Large intestine (tissue), 12 donors: ENCODE measurements at places on chromosomes 1 and 21.

- no peak for DNase-seq
- H3K27ac ChIP-seq: no peak overlapping the region
- no peak overlapping the region for H3K4me3 ChIP-seq
- H3K27me3 ChIP-seq: no peaks in the 10 kb centered on the region
- peaks cover 32% of the 10 kb centered on the region for H3K4me1 ChIP-seq
Measured at GRCh38 chr1:159958719-159959380, 4.8 kb upstream of the SLAMF9 start.

GRCh38 chr1:3135744-3136455, 66.9 kb downstream of the PRDM16 start:
- H3K4me1 ChIP-seq: peaks cover 37% of the 10 kb centered on the region
- peaks cover 26% of the 10 kb centered on the region for H3K27me3 ChIP-seq
- H3K27ac ChIP-seq: no peak overlapping the region
- H3K4me3 ChIP-seq: no peak overlapping the region
- no peaks in the 10 kb centered on the region for H3K36me3 ChIP-seq
- DNase-seq: no peak

DNA sequence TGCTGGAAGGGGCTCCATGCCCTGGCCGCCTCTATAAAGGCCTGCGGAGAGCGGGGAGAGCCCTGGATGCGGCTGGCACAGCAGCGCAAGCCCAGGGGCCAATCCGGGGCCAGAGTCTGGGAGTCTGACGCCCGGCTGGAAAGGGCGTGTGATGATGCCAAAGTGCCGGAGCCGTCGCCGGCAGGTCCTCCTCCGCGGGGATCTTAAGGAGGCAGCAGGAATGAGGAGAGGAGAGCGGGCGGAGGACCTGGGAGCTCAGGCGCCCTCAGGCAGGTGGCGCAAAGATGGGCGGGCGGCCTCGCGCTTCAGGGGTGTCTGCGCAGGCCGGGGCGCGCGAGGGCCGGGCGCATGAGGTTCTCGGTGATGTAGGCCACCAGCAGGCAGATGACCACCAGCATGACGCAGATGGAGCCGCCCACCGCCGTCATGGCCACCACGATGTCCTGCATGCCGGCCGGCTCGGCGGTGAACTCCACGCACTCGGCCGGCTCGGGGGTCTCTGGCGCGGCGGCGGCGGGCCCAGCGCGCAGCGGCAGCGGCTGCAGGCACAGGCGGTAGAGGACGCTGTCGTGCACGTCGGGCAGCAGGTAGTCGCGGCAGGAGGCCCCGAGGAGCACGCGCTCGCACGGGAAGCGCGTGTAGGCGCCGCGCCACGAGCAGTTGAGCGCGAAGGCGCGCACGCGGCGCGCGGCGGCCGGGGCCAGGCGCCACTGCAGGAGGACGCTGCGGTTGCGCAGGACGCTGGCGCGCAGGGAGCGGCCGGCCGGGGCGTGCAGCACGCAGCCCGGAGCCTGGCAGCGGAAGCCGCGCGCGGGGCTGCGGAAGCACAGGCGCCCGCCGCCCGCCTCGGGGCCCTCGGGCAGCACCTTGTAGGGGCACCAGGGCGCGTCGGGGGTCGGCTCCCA, 653 bp downstream of the FNDC10 start:
- H3K27me3 ChIP-seq: peaks cover 84% of the 10 kb centered on the region
- H3K27ac ChIP-seq: no peak overlapping the region
- H3K36me3 ChIP-seq: no peaks in the 10 kb centered on the region

GRCh38 chr1:224256640-224257039, 73.3 kb downstream of the NVL start:
- H3K27ac ChIP-seq: no peak overlapping the region
- H3K36me3 ChIP-seq: peaks cover 8% of the 10 kb centered on the region
- H3K4me3 ChIP-seq: no peak overlapping the region

DNA sequence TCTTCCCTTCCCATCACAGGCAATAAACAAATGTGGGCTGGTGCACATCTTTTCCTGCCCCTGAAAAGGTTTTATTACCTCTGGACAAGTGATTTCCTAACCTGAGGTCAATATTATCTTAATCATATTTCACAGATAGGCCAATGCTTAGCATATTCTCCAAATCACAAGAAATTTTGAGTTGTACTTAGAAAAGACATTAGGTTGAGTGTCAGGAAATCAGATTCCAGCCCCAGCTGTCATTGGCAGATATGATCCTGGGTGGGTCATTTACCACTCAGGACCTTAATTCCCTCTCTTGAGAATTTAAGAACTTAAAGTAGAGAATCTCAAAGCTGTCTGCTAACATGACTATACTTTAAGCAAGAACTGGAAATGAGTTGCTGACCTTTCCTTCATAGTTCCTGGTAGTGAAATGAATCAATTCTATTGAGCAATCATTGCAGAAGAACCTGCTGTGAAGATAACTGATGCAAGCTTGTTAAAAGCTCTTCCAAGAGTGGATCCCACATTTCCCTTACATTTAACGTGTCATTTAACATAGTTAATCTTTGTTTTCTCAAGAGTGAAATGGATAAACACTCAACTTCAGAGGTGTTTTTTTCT, 46.4 kb upstream of the CR2 start:
- no peak overlapping the region for H3K4me3 ChIP-seq
- H3K27ac ChIP-seq: no peak overlapping the region
- no peaks in the 10 kb centered on the region for H3K36me3 ChIP-seq
- peaks cover 2% of the 10 kb centered on the region for H3K27me3 ChIP-seq

DNA sequence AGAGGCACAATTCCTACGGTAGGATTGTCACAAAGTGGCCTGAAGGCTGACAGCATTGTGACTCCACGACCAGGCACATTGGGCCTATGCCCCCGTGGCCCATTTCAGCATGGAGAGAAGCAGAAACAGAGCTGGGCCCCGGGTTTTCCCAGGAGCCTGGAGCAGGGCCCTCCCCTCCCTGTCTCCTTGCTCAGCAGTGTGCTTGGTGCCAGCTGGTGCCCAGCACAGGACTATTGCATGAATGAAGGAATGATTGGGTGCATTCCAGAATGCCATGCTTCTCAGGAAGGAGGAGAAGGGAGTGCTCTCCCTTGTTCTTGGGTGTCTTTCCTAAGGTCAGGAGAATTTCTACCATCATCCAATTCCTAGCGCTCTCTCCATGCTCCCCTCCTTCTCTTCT, 33.7 kb downstream of the IER5 start:
- H3K4me1 ChIP-seq: peaks cover 29% of the 10 kb centered on the region
- DNase-seq: no peak
- H3K4me3 ChIP-seq: no peak overlapping the region
